GM12878 (cell line): ENCODE measurements at places on chromosomes 7 and 10. TPM values are rescaled to one million over a fixed set of nuclear protein-coding genes. Genes with fewer than 3 reads are reported as not detected.

The NEUROD6 gene
- not detected in 2 replicates for total RNA-seq

The ADAM8 gene
- 86.1 and 92.7 TPM in 2 replicates for total RNA-seq

The AKR1C8 gene
- total RNA-seq = not detected in 2 replicates

DNA sequence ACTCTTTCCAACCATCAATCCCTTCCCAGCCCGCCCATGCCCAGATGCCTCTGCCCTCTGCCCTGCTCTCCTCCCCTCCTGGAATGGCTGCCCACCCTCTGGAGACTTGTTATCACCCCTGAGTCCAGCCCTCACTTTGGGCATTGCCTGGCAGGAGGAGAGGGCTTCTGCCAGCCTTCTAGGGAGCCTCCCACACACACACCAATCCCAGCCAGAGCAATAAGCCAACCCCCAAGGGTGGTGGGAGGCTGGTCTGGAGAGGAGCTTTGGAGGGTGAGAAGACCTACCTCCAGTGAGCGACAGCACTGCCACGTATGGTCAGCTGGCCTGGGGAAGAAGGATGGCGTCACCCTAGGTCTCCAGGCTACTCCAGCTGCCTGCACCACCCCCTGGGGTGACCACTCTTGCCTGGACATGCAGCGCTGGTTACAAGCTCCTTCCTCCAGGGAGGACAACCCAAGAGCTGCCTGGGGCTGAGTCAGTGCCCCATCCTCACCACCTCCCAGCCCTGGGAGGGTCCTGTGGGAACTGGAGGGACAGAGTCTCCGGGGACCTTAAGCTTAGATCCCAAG, 8.4 kb downstream of the C10orf105 start:
- no peak for DNase-seq

- DNase-seq = no peak
These were observed 859 bp upstream of the SMC3 start for GRCh38 chr10:110566472-110567200.

DNA sequence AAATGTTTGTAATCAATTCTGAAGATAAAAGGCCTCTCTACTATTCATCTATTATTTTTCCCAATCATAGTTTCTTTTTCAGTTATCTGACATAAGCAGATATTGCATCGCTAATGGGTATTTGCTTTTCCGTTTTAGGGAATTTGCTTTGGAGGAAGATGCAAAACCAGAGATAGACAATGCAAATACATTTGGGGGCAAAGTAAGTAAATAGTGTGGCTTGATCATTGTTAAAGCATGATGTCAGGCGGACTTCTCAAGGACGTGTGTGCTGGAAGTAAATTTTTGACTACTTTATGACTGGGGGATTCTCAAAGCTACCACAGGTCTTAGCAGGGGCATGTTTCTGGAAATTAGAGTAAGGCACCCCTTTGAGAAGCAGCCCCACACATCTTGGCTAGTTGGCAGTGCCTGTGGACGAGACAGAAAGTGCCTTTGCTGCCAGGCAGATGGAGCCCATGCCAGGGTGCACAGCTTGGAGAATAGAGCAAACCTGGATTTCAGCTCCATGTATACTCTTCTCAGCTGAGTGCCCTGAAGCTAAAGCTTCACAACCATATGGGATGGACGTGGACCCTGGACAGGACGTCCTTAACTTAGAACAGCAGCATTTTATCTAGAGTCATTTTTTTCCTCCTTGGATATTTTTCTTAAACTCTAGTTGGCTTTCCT, 68.6 kb downstream of the SRI start:
- no peak for DNase-seq

DNA sequence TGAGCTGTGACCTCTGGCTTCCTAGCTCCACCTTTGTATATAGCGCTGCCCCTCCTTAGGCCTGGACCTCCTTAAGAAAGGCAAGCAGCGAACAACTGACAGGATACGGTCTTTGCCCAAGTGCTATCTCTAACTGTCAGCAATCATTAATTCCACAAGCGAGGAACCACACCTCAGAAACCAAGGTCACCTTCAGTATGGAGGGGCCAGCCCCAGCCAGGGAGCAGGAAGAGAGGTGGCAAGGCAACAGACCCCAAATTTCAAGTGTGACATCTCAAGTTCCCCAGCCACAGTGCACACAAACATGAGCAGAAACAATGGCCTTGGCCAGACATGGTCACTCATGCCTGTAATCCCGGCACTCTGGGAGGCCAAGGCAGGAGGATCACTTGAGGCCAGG, 4.8 kb upstream of the AOC1 start:
- no peak for DNase-seq

- DNase-seq = no peak
These were observed 5.0 kb downstream of the TNS3 start for GRCh38 chr7:47576866-47577306.
